Stimulated activated CD4-positive, alpha-beta T cell treated with anti-CD3 and anti-CD28 coated beads, Interleukin-4, amount 100 ng/mL, for 1 hour (primary cell): ENCODE measurements at places on chromosomes 3 and 15.
A peak's percentile ranks its signal among the peaks of the same experiment; 100 is the strongest.

DNA sequence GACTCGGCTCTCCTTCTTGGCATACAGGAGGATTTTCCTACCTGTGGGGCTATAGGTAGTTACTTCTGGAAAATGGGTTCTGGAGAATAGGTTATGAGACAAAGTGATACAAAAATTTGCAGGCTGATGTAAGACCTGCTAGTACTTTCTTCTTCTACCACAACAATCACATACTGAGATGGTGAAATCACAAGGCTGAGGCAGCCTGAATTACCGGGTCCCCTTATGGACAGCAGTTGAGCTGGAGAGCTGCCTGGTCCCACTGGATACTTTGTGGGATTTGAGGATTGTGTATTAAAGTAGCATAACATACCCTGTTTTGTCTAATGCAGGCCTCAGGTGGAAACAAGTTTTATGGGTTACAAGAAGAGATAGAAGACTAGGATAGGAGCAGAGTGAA, 86.5 kb upstream of the FAM98B start:
- DNase-seq = no peak

DNA sequence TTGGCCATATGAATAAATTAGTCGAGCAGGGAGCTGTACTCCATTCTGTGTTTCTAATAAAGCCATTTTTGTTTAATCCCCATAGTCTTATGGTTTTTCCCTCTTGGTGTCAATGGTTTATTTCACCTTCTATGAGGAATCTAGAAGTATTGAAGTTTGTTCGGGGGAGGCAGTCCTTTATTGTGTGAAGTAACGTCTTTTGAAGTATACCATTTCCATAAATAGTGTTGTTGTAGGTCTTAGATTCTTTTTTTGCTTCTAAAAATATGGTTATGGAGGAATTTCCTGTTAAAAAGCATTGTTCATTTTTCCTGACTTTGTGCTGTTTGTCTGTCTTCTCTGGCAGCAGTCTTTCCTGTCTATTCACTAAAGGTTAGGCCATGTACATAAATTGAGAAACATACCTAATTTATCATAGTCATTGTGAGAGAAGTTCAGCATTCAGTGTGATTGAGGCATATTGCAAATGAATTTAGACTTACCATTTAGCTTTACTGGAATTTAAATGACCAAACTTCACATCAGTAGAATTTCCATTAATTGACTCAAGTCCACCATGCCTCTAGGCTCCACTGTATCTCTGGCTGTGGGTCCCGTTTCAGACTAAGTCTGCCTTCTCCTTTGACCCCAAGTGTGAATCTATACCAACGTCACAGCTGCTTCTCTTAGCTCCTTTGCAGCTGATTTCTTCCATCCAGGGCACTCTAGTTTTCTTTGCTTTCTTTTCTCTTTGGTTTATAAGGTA, 37.3 kb downstream of the YEATS2 start:
- no peak for DNase-seq

- DNase-seq = no peak
Measured at GRCh38 chr3:21745966-21746365, 5.0 kb downstream of the ZNF385D start.

GRCh38 chr3:107800710-107801109, 277.9 kb downstream of the BBX start:
- DNase-seq = no peak

- DNase-seq = no peak
Measured at GRCh38 chr3:128051459-128051836, 789 bp upstream of the SEC61A1 start.

DNA sequence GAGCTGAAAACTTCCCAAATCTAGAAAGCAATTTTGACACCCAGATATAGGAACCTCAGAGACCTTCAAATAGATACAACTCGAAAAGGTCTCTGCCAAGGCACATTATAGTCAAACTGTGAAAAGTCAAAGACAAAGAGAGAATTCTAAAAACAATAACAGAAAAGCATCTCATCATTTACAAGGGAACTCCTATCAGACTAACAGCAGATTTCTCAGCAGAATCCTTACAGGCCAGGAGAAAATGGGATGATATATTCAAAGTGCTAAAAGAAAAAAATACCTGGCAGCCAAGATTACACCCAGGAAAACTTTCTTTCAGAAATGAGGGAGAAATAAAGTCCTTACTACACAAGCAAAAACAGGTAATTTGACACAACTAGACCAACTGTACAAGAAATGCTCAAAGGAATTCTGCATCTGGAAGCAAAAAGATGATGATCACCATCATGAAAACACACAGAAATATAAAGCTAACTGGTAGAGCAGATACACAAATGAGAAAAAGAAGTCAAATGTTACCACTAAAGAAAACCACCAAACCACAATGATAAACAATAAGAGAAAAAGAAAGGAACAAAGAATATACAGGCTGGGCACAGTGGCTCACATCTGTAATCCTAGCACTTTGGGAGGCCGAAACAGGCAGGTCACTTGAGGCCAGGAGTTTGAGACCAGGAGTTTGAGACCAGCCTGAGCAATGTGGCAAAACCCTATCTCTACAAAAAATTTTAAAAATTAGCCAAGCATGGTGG, 50.4 kb downstream of the ADAM10 start:
- DNase-seq = no peak

DNA sequence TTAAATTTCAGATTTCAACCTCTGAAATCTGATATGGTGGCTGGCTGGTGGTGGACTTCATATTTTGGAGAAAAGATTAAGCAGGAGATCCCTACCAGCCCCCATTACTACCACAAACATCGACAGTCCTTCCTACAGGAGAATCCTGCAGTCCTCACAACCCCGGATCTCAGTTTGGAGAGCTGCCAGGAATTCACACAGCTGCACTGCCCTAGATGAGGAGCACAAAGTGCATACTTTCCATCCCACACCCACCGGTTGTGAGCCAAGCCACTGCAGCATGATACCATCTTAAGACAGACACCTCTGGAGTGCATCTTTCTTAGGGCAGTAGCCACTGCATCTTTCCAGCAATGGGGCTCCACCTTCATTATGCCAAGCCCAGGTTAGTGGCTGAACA, 185.5 kb upstream of the GPR149 start:
- no peak for DNase-seq

- no peak for DNase-seq
Measured at GRCh38 chr15:67943475-67943874, 103.6 kb upstream of the RNU6-1 start.

- DNase-seq = no peak
Measured at GRCh38 chr3:190169877-190170276, 49.2 kb upstream of the P3H2 start.

DNA sequence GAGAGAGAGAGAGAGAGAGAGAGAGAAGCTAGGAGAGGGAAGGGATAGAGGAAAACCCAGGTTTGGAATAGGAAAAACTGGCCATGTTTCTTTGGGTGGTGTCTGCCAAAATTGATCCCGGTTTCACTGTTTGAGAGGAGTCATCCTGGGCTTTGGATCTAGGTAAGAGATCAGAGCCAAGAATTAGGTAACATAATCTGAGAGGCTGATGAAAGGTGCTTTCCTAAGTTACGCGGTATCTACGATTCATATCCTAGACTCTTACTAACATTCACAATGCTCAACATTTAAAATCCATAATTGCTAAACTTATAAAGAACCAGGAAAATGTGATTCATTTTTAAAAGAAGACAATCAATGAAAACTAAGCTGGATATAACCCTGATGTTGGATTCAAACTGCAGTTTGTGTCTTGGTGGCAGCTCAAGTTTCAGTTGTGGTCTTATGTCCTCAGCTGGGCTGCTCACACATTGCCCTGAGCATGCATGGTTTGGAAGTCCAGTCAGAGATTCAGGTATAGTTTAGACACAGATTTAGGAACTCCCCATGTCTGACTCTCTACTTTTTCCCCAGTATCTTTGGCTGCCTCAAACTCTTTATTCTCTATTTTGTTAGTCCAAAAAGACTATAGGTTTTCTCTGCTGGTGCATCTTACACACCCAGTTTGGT, 42.5 kb upstream of the FMN1 start:
- DNase-seq = no peak

- no peak for DNase-seq
Measured at GRCh38 chr15:97085731-97086130, 755.2 kb downstream of the NR2F2 start.

DNA sequence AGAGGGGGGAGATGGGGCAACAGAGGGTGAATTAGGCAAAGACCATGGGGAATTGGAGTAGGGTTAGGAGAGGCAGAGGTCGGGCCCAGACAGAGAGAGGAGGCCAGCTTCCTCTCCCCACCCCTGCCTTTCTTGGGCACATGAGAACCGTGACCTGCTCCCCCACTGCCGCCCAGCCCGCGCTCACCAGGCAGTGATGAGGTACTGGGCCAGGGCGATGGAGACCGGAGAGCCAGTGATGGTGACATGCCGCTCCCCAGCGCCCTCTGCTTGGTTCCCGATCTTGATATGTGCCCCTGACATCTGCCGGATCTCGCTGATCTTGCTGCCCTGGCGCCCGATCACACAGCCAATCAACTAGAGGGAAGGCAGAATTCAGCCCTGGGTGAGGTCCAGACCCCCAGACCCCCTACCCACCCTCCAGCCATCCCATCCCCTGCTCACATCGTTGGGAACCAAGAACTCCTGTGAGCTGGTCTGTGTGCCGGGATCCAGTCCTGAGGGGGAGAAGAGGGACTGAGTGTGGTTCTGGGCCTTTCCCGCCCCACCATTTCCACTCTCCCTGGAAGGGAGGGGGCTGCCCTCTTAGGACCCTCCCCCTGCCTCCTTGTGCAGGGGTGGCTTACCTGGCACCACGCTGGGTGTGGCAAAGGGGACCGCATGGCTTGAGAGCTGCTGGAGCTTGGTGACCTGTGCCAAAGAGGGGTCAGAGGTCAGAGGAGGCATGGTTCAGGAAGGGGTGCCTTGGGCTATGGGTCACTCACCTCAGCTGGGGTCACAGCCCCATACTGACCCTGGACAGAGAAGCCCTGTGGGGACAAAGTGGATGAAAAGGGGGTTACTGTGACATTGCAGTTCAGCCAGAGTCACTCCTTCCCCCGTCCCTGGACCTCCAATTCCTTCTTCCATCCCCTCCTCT, 3.7 kb downstream of the GPR62 start:
- no peak for DNase-seq

DNA sequence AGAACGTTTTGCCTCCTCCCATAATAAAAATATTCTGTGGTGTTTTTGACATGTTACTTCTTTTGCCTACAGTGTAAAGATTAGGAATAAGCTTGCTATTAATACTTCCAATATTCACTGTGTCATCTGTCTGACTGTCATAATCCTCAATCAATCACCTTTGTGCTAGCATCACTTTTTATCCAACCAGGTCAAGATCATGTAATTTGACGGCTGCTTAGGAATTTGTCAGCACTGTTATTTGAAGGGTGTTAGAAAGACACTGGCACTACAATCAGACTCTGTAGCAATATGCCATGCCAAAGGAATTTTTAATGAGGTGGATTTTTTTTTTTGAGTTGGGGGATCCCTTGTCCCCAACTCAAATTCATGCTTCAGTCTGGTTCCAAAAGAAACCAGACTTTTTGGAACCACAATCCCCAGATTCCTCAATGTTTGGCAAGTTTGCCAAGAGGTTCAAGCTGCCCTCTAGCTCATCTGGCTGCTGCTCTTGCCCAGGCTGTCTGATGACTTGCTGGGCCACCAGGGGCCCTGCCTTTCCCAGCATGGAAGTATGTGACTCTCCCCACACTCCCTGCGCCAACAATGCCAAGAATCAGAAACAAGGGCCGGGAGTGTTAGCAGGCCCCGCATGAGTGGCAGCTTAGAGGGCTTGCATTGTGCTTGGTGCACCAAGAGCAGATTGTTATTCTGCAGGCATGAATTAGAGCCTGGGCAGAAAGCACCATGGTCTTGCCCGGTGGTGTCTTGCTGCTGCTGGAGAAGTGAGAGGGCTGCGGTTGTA, 58.6 kb upstream of the TSC22D2 start:
- DNase-seq = no peak

DNA sequence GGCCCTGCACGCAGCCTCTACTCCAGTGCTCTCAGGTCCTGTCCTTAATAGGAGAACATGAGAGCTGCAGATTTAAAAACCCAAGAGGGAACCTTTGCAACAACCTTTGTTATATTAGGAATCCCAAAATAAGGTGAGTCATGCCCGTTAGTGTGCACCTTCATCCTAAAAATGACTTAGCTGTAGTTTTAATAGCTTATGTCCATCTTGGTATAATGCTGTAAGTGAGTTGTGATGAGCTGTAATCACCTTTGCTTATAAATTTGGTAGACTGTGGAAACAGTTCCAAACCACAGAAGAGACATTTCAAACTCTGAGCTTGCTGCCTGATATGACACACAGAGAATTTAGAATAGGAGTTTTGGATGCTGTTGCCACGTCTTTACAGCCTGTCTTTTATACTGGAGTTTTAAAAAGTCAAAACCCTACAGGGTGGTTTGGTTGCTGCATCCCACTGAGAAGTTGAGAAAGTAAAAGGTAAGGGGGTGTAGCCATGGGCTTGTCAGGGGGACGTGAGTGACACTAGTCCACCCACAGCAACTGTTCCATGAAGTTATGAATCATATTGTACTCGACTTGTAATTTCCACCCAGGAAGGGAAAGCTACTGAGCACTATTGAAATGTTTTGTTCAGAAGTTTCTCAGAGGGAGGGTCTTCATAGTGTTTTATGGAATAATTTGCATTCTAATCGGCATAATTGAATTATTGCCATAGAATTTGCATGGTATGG, 27.4 kb upstream of the CD47 start:
- DNase-seq = no peak

- peak; percentile 71 for DNase-seq
Measured at GRCh38 chr15:99925661-99926461, 192.6 kb upstream of the LYSMD4 start.

DNA sequence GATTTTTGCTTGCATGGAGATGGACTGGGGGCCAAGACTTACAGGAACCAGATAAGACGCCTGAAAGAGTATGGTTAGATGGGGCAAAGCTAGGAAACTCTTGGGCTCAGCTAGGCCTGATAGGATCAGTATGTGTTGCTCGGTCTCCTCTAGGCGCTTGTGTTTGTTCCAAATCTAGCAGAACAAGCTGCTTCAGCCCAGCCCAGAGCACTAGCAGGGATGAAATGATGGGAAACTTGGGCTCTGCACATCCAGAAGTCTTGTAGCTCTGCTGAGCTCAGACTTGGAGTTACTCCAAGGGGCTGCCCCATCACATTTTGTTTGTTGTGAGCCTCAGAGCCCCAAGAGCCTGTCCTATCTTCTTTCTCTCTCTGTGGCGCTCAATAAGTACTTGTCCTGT, 34.7 kb downstream of the FOXL2 start:
- DNase-seq = no peak

- no peak for DNase-seq
Measured at GRCh38 chr3:25266677-25267076, 161.4 kb upstream of the RARB start.
